ENCODE measurements at places on chromosomes 1 and 21. TPM values are rescaled to one million over a fixed set of nuclear protein-coding genes. Genes with fewer than 3 reads are reported as not detected.

TMEM82 gene
- not detected for total RNA-seq

DYRK3 gene
- 23.1 TPM for total RNA-seq

PGBD5 gene
- total RNA-seq = 0.86 TPM

CLCA1 gene
- total RNA-seq = not detected

NUAK2 gene
- 7.2 TPM for total RNA-seq

LCE1A gene
- total RNA-seq = not detected

KIF2C gene
- 53.3 TPM for total RNA-seq

RBM11 gene
- not detected for total RNA-seq

Measured in myometrial cell (primary cell).